AG08395 (cell line): ENCODE measurements at places on chromosomes 2 and 18.

GRCh38 chr18:45825258-45826044, at the start of gene SIGLEC15:
Gene SIGLEC15 (plus strand): TSS chr18:45825675. CDS start chr18:45825729, 54 bp downstream.
- no peak for DNase-seq

GRCh38 chr18:11316546-11316945, 167.2 kb upstream of the PIEZO2 start:
- no peak for DNase-seq

- DNase-seq, result no peak
Measured at GRCh38 chr2:143140864-143141661, 11.8 kb downstream of the ARHGAP15 start.

GRCh38 chr2:134445985-134446382, 192.1 kb downstream of the MGAT5 start:
- no peak for DNase-seq

DNA sequence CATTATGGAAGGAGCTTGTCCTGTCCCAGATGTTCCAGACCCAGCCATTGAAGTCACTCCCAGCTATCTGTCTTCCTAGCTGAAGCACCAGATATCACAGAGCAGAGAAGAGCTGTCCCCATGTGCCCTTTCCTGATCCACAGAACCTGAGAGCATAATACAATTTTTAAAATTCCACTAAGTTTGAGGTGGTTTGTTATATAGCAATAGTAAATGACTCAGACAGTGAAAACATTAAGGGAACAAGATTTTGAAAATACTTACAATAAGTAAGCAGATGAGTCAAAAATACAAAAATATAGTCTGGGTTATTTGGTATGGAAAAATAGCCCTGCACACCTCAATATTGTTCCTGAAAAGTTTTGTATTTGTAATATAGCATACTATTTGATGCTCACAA, 85.8 kb upstream of the GLS start:
- no peak for DNase-seq

DNA sequence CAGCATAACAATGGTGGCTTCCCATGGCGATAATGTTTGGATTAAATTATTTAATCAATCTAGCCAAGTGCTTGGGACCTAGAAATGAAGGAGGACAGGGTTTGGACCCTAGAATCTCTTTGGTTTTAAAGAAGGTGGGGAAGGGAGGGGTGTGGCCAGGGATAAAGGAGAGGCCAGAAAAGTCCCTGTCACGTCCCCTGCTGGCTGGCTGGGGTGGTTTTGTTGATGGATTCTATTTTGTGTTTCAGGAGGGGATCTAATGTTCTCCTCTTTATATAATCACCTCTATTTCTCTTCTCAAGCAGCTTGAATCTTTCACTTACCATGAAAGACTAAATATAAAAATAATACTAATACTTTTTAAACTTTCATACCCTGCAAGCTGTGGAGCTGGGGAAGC, 52.6 kb upstream of the GALR1 start:
- DNase-seq, result no peak

DNA sequence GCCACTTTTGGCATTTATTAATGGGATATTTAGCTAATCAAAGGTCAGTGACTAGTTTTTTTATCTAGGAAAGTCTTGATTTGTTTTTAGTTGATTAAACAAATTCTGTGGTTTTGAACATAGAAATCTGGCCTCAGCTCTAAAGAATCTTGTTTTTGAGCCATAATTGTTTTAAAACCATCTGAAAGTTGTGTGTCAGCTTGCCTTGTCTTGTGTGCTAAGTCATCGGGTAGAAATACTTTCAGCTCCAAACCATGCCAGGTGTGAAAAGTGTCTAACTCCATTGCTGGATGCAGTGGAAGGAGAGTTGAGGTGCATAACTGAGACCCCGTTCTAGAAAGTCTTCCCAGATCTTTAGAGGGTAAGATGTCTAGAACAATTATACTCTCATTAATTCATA, 22.7 kb downstream of the FARP2 start:
- DNase-seq, result peak; percentile 41

- DNase-seq, result no peak
Measured at GRCh38 chr2:167212014-167212648, 323.9 kb downstream of the XIRP2 start.

DNA sequence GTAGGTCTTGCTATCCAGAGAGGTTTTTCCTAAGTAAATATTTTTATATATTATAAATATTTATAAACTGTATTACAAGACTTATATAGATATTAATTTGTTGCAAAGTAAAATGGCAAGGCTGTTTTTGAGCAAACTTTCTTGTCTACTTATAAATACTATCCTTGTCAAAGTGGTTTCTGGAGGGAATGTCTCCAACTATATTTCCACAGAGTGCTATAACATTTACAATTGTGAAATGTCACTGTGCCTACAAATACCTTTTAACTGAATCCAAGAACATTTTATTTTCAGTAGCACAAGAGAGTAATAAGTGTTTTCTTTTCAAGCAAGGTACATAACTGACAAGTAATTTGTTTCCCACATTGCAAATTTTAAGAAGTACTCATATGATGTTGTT, 256.8 kb downstream of the ZNF385B start:
- no peak for DNase-seq

- DNase-seq, result no peak
Measured at GRCh38 chr2:116776556-116776955, 1037.9 kb upstream of the DDX18 start.

- DNase-seq, result no peak
Measured at GRCh38 chr18:10062302-10063300, 148.8 kb downstream of the VAPA start.

DNA sequence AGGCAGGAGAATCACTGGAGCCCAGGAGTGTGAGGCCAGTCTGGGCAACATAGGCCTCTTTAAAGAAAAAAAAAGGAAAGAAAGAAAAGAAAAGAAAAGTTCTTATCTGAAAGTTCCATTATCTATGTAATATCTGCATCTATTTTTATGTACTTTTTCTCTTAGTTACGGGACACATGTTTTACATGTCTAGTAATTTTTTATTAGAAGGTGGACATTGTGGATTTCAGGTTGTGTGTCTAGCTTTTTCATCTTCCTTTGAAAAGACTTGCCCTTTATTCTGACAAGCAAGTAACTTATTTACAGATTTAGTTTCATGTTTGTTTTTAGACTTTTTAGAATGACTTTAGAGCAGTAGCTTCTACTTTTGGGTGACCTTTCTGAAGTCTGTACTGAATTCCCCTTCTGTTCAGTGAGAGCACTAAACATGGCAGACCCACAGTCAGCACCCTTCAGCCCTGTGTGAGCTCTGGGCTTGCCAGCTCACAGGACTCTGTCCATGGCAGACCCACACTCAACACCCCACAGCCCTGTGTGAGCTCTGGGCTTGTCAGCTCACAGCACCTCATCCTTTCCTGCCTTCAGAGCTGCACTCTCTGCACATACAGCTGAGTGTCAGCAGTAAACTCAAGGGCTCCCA, 17.5 kb downstream of the TRAPPC12 start:
- DNase-seq, result no peak

- no peak for DNase-seq
Measured at GRCh38 chr2:145957929-145958328, 1438.0 kb upstream of the ZEB2 start.

DNA sequence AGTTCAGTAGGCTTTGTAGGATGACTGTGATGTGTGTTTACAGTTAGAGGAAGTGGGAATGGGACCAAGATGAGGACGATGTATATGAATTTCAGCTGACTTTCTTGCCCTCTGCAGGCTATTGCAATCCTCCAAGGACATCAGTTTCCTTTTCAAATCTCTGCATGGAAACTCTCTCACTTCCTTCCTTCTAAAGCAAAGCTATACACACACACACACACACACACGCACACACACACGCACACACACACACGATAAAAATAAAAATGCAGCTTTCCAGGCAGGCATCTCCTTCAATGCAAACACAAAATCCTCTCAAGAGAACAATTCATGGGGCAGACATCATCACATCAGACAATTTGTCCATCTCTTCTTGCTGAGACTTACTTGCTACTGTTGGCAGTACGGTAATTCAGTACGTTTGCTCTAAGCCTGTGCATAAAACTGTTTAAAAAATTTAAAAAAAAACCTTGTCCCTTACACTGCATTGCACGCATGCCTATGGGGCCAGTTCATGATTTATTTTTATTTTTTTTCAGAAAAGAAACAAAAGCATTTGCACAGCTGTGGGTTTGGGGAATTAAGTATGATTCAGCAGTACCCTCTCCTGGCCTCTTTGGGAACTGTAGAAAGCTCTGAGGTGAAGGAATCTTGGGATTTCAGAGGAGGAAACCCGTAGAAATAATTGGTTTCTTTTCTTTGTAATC, 27.1 kb upstream of the ICOS start:
- peak; percentile 76 for DNase-seq

DNA sequence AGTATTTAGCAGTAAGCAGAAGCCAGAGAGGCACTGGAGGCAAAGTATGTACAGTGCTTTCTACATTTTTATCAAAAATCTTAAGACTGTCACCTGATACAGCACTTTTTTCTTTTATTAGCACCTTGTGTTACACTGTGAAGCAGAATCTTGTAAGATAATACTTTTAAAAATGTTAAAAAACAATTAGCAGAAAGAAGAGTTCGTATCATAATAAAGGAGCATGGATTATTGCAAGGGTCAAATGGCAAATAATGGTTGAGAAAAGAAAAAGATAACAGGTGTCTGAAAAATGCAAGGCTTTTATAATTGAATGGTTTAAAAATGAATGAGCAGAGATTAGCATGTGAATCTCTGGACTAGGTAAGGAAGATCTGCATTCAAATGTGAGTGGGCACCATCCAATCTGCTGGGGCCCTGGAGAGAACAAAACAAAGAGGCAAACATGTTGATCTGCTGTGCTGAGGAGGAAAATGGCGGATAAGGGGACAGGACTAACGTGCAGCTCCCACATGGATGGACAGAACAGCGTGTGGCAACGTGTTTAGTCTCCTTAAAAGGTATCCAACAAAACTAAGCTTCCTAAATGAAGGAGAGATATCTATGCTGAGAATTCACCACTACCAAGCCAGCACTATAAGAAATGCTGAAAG, 9.5 kb downstream of the CEBPZOS start:
- DNase-seq, result no peak

DNA sequence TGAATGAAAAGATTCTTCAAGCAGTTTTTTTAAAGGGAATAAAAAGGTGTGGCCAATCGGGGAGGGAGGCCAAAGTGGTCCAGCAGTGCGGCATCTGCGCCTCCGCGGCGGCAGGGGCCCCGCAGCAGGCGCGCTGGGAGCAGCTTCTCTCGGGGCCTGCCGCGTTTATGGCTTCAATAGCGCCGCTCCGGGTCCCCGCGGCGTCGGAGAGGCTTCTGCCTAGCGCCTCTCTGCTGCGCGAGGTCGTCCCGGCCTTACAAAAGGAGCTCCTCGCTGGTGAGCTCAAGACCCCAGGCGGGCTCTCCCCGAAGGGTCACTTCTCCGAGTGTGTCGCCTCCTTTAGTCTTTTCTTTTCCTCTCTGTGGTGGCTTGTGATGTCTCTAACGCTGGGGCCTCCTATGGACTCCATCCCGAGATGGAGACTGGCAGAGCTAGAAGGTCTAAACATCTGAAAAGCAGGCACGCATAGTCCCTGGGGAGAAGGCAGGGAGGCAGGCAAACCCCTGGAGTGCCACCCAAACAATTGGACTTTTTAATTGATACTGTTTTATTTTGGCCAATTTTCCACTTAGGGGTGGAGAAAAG, 67.1 kb downstream of the SUMO1 start:
- DNase-seq, result no peak

- DNase-seq, result no peak
Measured at GRCh38 chr2:233223059-233223894, 28.2 kb upstream of the ATG16L1 start.

DNA sequence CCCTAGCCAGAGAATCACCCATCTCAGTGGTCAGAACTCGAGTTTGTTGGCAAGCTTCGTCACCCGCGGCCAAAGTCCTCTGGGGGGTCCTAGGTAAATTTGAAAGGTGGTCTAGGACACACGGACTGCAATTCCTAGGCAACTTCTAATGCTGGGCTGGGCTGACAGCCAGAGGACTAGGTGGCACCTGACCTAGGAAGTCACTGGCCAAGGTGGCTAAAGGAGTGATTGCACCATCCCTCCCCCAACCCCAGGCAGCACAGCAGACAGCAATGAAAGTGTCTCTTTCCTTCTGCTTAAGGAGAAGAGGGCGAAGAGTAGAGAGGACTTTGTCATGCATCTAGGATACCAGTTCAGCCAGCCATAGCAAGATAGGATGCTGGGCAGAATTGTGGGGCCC, 110.9 kb downstream of the CABYR start:
- no peak for DNase-seq

DNA sequence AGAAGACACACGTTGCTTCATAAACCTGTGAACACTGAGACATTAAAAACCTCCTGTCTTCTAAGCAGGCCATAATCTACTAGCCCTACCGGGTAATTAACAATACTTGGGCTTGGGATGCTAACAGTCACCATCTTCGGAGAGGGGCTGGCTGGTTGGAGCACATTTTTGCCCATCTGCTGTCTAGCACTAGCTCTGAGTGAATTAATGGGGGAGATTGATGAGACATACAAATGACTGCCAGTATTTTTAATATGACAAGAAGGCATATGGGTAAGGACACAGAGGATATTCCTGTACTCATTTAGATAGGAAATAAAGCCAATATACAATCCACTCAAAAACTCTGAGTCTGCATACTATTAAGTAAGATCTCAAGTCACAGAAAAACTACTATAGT, 651.6 kb upstream of the SOX11 start:
- no peak for DNase-seq

DNA sequence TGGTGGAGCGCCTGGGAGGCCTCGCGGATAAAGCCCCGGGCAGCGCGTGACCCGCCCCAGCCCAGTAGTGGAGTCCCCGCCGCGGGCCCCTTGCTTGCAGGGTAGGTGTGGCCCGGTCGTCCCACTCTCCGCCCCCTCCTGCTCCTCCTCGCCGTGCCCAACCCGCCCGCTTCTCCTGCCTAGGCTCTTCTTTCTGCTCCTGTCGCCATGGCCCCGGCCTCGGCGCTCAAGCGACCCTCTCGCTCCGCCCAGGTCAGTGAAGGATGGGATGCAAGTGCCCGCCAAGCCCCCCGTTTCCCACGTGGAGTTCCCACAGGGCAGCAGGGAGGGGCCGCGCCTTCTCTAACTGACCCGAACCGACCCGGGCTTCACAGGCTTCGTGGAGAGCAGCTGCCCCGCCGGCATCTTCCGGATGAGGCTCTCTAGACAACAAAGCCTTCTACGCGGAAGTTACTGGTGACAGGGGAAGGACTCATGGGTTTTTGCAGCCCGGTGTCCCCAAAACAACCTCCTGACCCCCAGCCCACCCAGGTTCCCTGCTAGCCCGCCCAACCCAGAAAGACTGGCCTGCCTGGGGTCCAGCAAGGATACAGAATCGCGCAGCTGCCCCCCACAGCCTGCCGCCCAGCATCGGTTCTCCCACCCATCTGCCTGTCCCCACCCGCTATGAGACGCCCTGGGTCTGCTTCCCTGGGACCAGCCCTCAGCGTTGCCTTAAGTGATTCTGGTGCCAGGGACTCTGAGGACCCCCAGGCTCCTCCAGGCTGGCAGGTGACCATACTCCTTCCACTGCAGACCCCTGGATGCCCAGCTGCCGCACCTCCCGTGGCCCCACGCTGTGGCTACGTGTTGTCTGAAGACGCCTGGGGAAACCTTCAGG, 32.8 kb downstream of the TTC32 start:
- peak; percentile 57 for DNase-seq

GRCh38 chr18:59842947-59843346, 56.8 kb upstream of the PMAIP1 start:
- no peak for DNase-seq

- peak; percentile 36 for DNase-seq
Measured at GRCh38 chr2:238424313-238424700, 2.4 kb upstream of the ASB1 start.
